ENCODE measurements at places on chromosomes 11 and 22.

- DNase-seq, result no peak
Measured at GRCh38 chr11:82270870-82271269, 462.8 kb downstream of the FAM181B start.

- DNase-seq, result no peak
Measured at GRCh38 chr11:128767591-128768001, 73.7 kb downstream of the FLI1 start.

DNA sequence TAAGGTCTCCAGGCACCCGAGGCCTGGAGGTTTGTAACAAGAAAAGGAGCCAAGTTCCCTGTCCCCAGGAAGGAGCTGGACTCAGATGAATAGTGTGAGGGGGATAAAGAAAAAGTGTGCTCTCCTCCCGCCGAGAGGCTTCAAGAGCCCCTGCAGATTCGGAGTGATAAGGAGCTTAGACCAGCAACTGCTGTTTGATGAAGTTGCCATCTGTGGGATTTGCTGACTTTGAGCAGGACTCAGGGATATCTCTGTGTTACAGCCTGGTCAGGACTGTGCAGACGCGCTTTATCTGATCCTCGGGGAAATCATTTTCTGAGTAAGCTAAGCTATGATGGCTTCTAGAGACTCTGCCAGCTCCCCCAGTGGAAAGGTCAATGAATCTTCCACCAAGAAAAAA is 1017.0 kb downstream of the TBC1D22A start:
- no peak for DNase-seq

DNA sequence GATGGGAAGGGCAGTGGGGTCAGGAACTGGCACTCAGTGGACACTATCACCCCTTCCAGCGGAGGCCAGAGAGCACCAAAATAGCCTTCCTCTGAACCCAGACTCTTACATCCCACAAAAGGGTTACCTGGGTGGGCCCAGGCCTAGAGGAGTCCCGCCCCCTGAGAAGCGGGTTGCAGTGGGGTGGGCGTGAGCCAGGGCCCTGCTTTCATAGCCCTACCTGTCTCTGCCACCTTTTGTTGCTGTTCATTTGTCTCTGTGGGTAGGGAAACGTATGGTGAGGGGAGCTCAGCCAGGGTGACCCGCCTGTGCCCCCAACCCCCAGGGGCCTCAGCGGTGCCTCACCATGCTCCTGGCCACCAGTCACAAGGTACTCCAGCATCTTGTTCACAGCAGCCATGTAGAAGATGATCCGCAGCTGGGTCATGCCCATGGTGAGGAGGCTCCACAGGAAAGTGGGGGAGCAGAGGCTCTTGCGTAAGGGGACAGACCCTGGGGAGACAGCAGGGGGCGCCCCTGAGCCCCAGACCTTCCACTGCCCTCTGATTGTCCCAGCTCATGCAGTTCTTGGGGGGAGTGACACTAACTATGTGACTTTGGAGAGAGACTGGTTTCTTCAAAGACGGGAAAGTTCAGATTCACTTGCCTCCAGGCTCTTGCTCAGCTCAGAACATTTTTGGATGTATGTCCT is 24.0 kb downstream of the SLC43A1 start:
- no peak for DNase-seq

DNA sequence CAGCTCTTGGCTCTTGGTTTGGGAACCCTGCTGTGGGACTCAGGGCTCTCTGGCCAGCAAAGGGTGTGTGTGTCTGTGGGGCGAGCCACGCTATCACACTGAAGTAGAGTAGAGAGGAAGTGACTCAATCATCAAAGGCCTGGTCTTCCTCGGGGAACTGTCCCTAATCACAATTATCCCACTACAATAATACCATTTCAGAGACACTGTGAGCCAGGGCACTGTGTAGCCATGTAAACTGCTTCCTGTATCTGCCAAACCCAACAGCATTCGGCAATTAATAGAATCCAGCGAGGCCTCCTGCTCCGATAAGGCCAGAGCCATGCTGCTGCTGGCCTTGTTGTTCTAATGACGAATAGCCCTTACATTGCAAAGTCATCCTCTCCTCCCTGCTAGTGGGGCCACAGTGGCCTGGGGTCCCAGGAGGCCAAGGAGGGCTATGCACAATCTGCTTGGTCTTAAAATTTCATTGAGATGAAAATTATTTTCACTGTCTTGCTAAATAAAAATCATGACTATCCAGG is 49.8 kb upstream of the LMO2 start:
- no peak for DNase-seq

GRCh38 chr22:38193580-38193979 is 8.2 kb upstream of the MAFF start:
- no peak for DNase-seq

GRCh38 chr11:87397011-87397865 is 359.5 kb downstream of the TMEM135 start:
- no peak for DNase-seq

DNA sequence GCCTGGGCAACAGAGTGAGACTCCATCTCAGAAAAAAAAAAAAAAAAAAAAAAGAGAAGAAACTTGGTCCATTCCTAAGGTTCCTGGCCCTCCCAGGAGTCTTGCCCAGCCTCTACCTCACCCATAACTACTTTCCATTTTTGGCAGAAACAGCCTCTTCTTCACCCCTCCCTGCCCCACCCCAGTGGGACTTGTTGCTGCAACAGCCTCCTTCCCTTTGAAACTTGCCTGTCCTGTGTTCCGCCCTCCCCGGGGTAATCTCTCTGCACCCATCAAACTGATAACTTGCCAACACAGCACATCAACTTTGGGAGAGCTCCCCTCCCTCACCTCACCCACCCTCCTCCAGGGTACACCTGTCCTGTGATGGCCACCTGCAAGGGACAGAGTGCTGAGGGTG is 10.0 kb upstream of the FAM83F start:
- DNase-seq, result no peak

- peak; percentile 49 for DNase-seq
Measured at GRCh38 chr22:26748845-26749244, 91.5 kb downstream of the MIAT start.

GRCh38 chr11:61120099-61120705 is 17.9 kb downstream of the CD5 start:
- no peak for DNase-seq

GRCh38 chr11:64802370-64803157 is 450 bp downstream of the MAP4K2 start:
- DNase-seq, result no peak

GRCh38 chr11:112307616-112308015 is 47.0 kb upstream of the PLET1 start:
- no peak for DNase-seq

- DNase-seq, result peak; percentile 70
Measured at GRCh38 chr22:23520863-23521440, 59.1 kb downstream of the IGLL1 start.

GRCh38 chr11:125128450-125128849 is 17.0 kb upstream of the TMEM218 start:
- no peak for DNase-seq

GRCh38 chr11:36216061-36216615 is 73.1 kb downstream of the COMMD9 start:
- no peak for DNase-seq

GRCh38 chr11:44967930-44968496 is 17.3 kb upstream of the TP53I11 start:
- no peak for DNase-seq

DNA sequence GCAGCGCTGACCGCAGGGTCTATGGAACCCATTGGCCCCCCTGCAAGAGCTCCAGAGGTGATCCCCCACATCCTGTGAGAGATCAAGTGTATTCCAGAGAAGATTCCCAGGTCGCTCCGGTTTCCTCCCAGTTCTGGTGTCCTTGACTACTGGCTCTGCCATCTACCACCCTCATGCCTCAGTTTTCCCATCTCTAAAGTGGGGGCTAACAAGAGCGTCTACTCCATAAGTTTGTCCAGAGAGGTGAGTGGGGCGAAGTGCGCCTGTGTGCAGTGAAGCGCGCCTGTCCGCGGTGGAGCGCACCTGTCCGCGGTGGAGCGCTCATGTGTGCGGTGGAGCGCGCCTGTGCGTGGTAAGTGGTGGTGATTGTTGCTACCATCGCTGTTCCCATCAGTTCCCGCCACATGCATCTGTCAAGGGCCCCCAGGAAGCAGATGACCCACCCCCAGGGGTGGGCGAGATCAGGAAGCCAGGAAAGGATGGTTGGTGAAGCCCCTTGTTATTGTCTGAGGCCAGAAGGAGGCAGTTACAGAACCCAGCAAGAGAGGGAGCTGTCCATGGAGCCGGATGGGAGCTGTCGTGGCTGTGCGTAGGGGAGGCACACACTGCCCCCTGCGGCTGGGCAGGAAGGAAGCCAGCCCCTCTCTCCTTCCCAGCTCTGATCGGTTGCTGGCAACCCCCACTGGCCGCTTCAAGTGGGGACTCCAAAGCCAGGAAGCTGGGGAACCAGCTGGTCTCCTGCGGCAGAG is 73.2 kb upstream of the FGF3 start:
- no peak for DNase-seq

- DNase-seq, result no peak
Measured at GRCh38 chr11:78425399-78426070, 7.9 kb upstream of the GAB2 start.

DNA sequence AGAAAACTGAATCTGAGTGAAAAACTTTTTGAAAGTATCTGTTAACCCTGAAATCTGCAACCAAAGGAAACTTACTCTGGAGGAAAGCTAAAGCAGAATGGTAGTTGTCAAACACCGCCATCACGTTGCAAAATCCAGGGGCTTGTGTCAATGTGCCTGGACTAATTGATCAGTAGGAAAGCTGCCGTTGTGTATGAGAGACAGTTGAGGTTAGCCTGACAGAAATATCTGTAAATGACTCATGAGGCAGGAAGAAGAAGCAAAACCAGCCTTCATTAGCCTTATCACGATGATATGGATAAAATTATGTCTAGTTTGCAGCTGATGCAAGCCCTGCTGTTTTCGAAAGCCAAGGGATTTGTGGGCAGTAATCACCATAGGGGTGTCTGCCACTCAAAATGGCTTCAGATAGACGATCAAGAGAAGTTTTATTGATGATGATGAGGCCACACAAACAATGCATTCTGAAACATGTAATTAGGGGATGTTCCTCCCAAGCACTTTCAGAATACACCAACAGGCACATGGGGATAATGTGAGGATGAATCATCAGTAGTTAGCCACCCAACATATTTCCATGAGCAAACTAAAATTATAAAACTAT is 8.9 kb downstream of the SCGB1A1 start:
- DNase-seq, result no peak

DNA sequence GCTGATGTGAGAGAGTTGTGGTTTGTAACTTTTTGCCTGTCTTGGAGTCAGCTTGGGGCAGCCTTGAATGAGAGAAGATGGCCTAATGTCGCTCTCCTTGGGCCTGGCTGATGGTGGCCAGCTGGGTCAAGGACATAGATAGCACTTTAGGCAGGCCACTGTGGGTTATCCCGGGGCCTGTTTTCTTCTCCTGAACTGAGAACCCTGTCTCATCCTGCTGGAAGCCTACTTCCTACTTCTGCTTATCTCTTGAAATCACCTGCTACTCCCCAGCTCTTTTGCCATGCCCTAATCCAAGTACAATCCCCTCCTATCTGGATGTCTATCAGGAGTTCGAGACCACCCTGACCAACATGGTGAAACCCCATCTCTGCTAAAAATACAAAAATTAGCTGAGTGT is 49.5 kb downstream of the OSBP2 start:
- no peak for DNase-seq

GRCh38 chr22:21633481-21633880 is 921 bp downstream of the CCDC116 start:
- DNase-seq, result no peak

DNA sequence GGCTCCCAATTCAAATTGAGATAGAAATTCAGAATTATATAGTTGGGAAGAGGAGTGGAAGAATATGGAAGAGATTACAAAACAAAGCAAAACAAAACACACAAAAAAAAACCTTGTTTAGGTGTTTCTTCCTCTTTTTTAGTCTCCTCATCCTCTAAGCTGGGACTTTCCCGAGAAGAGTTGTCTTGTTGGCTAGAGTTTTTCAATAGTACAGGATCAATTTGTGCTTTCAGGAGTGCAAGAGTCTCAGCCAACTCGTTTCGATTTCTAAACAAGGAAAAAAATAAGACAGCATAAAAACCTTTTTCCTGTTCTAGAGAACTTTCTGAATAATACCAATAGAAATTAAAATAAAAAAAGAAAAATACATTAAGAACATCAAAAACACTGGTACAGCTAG is 87.8 kb upstream of the CLNS1A start:
- no peak for DNase-seq

DNA sequence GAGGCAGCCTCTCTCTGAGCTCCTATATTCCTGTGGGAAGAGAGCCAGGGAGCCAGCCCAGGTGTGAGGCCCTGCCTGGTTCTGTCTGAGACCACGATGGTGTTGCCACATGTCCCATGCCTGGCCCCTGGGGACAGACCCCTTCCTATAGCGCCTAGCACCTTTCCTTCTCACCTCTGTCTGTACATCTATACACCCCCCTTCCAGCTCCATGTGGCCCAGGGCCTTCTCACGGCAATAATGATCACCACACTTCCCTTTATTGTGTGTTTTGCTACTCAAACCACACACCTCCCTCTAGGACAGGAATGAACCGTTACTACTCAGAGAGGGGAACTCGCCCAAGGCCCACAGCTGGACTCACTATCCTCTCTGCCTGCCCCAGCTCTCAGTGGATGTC is 12.8 kb downstream of the CD82 start:
- no peak for DNase-seq

DNA sequence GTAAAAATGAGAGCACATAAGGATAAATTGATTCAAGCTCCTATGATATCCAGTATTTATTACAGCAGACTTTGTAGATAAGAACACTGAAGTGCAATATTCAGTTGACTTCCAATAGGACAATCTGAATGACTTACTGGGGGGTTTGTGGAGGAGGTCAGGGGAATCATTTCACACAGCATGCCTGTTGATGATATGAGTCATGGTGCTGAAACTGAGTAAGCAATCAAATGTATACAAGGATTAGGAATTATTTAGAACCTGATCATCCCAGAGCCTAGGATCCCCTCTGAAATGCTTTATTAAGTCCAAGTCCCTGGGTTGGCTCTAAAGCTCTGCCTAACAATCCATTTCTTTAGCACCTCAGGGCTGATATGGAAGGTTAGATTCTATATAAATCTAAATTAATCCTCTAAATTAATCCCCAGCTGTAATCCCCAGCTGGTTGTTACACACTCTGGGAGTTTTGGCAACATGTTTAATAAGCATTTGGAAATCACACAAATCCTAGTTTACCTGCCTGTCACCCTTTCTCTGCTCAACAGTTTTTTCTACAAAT is 326.4 kb downstream of the GUCY1A2 start:
- DNase-seq, result no peak

DNA sequence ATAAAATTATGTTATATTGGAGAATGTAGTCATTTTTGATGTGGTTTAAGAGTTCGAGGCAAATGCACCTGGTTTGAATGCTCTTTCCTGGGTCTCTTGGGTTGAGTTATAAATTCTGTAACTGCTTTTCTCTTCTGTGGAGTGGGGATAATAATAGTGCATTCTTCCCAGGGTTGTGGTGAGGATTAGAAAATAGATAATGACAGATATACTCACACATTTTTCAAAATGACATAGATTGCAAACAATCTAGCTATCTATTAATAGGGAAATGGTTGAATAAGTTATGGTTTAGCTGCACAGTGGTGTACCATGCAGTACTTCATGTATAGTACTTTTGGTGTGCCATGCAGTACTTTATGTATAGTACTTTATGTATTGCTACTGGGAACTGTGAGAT is 67.4 kb downstream of the SWAP70 start:
- DNase-seq, result no peak
